ENCODE measurements at places on chromosomes 16 and 17.

- no peak for DNase-seq
Measured at GRCh38 chr17:78219396-78220150, 5.5 kb downstream of the BIRC5 start.

DNA sequence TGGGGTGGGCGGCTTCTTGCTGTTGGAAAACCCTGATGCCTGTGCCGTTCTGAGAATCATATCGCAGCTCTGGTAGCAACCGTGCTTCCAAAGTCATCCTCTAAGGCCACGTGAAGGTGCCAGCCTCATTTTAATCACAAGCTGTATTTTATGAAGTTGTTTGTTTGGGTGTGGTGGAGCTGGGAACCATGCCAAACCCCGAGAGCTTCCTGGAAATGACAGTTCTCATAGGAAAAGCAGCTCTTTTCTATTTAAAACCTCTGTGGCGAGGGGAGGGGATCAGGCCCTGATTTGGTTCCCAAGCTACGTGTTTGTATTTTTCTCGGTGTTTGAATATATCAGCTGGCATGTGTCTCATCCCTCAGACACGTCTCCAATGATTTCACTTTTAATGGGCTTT is 21.7 kb downstream of the KNOP1 start:
- DNase-seq = no peak

GRCh38 chr16:48231727-48232492 is 12.2 kb upstream of the LONP2 start:
- DNase-seq = no peak

- no peak for DNase-seq
Measured at GRCh38 chr16:15604460-15605440, 38.2 kb downstream of the MARF1 start.

GRCh38 chr16:11528053-11528452 is 58.7 kb downstream of the LITAF start:
- DNase-seq = no peak

DNA sequence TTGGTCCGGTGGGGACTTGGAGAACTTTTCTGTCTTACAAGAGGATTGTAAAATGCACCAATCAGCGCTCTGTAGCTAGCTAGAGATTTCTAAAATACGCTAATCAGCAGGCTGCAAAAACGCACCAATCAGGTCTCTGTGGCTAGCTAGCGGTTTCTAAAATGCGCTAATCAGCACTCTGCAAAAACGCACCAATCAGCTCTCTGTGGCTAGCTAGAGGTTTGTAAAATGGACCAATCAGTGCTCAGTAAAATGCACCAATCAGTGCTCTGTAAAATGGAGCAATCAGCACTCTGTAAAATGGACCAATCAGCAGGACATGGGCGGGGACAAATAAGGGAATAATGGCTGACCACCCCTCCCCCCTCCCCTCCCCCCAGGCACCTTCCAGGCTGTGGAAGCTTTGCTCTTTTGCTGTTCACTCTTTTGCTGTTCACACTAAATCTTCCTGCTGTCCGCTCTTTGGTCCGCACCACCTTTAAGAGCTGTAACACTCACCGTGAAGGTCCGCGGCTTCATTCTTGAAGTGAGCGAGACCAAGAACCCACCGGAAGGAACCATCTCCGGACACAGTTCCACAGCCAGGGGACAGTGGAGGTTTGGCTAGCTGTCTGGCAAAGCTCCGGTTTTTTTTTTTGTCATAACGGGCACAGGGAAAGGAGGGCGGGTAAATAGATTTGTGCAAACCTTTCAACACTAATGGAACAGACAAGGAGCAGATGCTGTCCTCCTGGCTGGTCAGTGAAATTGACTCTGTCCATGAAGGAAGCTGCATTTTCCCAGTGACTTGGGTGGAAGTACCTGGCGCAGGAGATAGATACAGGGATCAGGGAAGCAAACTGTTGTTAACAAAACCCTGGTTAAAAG is 8.3 kb downstream of the PITPNC1 start:
- no peak for DNase-seq

DNA sequence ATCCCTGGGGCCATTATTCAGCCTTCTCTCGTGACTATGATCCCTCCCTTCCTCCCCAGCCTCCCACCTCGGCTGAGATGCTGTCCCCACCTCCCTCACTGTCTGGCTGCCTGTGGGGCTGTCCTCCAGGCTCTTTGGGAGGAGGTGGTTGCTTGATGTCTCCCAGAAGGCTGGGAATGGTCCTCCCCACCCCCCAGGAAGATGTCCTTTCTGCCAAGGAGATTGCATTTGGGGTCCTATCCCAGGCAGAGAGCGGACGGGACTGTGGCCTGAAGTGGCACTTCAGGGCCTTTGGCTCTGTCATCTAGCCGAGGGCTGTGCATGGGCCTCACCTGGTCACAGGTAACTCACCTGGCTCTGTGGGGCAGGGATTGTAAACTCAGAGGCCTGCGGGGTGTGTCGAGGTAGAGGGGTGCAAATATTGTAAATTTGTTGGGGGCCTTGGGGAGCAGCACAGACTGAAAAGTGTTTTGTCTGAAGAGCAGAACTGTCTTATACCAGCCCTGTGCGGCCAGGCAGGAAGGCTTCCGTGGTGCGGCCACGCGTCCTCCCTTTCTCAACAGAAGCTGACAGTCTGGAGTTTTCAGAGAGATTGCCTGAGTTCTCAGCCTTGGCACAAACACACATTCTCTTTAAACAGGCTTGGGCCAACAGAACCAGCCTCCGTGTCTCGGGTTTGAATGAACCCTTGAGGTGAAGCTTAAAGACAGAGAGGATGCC is 177.9 kb downstream of the SEC14L1 start:
- no peak for DNase-seq

- DNase-seq = no peak
Measured at GRCh38 chr17:74031316-74032090, 172.0 kb upstream of the RPL38 start.

DNA sequence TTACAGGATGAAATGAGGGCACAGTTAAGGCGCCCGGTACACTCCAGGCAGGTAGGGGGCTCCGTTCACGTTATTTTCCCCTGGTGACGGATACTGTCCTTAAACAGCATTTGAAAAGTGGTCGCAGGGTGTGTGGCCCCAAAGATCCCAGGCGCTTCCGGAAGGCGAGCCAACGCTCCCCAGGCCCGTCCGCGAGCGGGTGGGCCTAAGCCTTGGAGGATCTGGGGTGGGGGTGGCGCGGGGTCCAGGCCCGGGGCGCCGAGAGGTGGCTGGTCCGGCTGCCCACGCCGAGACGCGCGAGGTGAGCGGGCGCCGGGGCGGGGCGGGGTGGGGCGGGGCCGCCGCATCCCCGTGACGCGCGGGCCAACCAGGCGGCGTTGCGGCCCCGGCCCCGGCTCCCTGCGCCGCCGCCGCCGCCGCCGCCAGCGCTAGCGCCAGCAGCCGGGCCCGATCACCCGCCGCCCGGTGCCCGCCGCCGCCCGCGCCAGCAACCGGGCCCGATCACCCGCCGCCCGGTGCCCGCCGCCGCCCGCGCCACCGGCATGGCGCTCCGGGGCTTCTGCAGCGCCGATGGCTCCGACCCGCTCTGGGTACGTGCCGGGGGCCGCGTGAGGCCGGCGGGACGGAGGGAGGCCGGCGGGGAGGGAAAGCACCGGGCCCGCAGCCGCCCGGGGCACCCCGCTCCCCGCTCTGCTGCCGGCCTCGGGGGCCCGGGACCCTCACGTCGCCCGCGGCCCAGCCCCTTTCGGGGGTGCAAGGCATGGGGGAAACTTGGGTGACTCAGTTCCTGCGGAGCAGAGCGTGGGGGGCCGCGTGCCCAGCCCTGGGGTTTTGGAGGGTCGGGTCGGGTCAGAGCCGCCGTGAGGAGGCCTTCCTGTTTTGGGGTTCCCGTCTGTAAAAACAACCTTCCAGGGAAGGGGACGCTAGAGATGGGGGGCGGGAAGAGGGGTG is at the start of gene ABCC1:
TSS of gene ABCC1 (plus strand) at position 407 of the 951 bp plus-strand sequence. CDS start at position 543, 136 bp downstream.
- peak; percentile 65 for DNase-seq

DNA sequence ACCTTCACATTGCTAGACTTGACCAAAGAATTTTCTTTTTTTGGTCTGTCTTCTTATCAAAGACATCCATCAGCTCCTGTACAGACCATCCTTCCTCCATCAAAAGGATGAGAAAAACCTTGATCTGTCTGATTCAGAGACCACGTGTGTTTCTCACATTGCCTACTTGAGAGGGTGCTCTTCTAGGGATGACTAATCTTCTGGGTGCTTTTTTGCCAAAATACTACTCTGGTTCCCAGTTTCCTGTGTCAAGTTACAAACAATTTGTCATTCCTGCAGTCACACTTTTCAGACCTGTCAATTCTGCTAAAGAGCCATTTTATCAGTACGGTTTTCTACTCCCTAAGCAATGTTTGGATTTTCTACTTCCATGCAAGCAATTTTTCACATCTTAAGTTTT is 492.2 kb downstream of the CDH11 start:
- no peak for DNase-seq

- DNase-seq = no peak
Measured at GRCh38 chr16:87618216-87618615, 15.9 kb downstream of the JPH3 start.

- DNase-seq = no peak
Measured at GRCh38 chr17:48909783-48910182, 1.6 kb downstream of the UBE2Z start.

GRCh38 chr16:84371553-84371865 is 3.2 kb downstream of the ATP2C2 start:
- no peak for DNase-seq

DNA sequence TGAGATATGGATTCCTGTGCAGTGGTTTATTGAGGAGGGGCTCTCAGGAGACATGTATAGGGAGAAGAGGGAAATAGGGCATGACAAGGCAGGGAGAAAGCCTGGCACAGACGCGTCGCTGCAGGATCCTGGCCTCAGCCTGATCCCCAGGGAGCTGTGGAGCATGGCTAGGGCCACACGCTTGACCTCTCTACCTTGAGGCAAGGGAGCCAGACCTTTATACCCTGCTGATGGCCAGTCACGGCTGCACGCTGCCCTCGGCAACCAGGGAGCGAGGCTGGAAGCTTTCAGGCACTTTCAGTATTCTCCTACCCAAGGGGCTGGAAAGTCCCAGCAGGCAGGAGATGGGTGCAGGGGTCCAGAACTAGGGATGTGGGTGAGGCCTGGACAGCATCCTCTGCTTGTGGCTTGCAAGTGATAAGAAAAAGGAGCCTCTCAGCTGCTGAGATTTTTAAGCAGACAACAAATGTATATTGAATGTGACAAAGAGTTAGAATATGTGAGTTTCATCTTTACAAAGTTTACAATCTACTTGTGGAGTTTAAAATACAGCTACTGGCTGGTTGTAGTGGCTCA is 10.0 kb upstream of the KLHL36 start:
- DNase-seq = no peak

- no peak for DNase-seq
Measured at GRCh38 chr17:78589885-78590284, 12.7 kb upstream of the DNAH17 start.

DNA sequence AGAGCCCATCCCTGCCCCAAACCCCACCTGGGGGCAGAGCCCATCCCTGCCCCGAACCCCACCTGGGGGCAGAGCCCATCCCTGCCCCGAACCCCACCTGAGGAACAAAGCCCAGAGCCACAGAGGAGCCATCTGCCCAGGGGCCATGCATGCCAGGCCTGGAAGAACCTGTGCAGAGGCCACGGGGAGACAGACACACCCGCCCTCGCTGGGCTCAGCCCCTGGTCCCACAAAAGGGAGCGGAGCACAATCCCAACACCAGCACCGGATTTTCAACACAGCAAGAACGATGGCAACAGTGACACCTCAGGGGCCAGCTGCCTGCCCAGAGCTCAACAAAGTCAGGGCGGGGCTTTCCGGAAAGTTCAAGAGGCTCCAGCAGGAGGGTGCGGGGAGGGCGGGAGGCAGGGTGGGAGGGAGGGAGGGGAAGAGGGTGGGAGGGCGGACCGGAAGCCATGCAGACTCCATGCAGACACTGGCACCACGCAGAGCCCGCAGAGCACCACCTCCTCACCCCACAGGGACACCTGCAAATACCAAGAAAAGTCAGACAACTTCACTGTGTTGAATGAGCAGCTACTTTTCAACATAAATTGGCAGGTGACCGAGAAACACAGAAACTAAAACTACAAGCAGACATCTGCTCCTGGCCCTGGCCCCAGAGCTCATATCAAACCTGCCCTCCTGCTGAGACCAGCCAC is 27.9 kb upstream of the C16orf95 start:
- DNase-seq = no peak

GRCh38 chr17:41013181-41013580 is 4.3 kb upstream of the KRTAP3-1 start:
- DNase-seq = no peak

- DNase-seq = no peak
Measured at GRCh38 chr16:12896562-12896961, 4.8 kb upstream of the SHISA9 start.

DNA sequence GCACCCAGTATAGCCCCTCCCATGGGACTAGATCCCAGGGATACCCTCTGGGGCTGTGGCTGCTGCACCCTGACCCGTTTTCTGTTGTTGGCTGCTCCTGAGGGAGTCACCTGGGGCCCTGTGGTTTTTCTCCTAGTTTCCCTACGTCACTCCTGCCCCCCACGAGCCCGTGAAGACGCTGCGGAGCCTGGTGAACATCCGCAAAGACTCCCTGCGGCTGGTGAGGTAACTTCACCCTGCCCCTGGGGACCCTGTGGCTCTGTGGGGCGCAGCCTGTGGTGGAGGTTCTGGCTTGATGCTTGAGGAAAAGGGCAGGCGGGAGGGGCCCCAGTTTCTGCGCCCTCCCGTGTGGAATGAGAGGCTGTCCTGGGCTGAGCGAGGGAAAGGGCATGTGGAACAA is 27.2 kb downstream of the MGRN1 start:
- DNase-seq = no peak

GRCh38 chr17:50919321-50920040 is 53.3 kb upstream of the TOB1 start:
- peak; percentile 60 for DNase-seq

DNA sequence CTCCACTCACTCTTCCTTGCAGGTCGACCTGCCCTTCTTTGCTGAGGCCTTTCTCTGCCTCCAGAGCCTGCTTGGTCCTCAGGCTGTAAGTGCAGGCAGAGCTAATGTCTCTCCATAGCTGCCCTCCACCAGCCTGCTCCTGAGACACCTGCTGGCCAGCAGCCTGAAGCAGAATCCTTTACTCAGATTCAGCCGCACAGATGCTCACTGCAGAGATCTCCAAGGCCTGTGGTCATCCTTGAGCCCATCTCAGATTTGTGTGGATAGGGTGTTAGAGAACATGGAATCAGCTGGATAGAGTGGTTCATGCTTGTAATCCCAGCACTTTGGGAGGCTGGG is 11.5 kb downstream of the DEXI start:
- DNase-seq = no peak

DNA sequence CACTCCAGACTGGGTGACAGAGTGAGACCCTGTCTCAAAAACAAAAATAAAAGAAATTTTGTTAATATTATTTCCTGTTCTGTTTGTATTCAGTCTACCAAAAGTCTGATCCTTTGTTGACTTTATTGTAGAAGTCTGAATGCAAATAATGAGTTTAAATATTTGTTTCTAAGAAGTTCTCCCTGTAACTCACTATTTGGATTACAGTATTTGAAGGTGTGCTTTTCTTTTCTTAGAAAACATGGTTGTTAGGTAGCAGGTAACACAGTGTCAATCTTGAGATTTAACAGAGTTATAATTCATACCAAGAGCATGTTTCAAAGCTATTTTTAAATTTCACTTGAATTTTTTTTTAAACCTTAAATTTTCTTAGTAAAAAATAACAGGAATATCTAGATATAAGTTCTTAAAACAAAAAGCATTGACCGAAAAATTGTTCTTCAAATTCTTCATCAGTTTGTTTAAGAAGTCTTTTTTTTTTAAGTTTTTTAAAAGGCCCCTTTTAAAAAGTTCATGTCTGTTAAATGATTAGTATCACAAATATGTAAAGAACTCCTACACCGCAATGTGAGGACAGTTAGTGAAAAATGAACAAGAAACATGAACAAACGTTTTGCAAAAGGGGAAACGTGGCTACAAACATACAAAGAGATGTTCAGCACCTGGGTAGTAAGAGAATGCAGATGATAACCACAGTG is 35.0 kb downstream of the GAN start:
- no peak for DNase-seq
